ENCODE measurements at places on chromosomes 3 and 15. TPM values are rescaled to one million over a fixed set of nuclear protein-coding genes. Genes with fewer than 3 reads are reported as not detected.

DNA sequence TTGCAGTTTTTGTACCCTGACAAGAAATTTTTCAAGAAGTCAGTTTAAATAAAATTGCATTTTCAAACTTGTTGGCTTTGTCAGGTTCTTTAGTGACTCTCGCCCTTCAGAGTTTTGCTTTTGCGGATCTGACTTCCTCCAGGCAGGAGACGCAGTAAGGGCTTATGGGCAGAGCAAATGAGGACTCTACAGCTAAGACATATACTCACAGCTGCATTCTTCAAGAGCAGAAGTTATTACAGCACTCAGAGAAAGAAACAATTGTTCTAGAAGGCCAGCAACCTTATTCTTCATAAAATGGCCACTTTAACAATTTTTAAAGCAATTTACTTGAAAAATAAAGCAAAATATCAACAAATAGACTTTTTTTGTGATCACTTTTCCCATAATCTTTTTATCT is 438.8 kb upstream of the THRB start:
- H3K27me3 ChIP-seq = no peaks in the 10 kb centered on the region
- H3K4me1 ChIP-seq = no peaks in the 10 kb centered on the region
- no peak for DNase-seq
- H3K27ac ChIP-seq = no peak overlapping the region
- H3K36me3 ChIP-seq = no peaks in the 10 kb centered on the region

DNA sequence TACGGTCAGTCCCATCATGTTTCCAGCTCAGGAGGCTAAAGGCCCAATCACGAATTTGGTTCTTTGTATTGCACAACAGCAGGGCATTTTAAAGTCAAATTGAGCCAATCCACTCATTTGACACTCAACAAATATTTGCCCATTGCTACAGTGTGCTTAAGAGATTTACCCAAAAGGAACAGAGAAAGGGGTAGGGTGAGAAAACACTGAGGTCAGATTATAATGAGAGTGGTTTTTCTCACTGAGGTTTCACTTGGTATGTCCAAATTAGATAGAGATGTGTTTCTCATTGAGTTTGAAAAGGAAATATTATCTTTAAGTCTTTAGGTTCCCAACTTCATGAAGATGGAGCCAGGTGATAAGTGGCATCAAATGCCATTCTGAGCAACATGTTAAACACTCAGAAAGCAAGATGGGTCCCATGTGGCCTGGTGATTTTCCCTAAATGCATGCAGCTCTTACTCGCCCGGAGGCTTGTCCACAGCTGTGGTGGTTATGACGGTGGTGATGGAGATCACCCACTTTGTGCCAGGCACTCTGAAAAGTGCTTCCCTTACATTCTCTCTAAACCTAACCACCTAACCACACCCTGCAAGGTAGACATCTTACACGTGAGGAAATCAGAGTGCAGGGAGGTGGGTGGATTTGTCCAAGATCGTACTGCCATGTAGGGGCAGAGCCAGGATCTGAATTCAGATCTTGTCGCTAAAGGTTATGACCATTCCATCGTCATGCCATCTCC is 31.2 kb upstream of the USP3 start:
- no peak overlapping the region for H3K4me3 ChIP-seq
- H3K4me1 ChIP-seq = peaks cover 58% of the 10 kb centered on the region
- H3K27ac ChIP-seq = peak overlapping the region; percentile 94
- no peaks in the 10 kb centered on the region for H3K36me3 ChIP-seq

- peak overlapping the region; percentile 39 for H3K4me3 ChIP-seq
- no peaks in the 10 kb centered on the region for H3K27me3 ChIP-seq
- H3K4me1 ChIP-seq = peaks cover 28% of the 10 kb centered on the region
- peaks cover 7% of the 10 kb centered on the region for H3K36me3 ChIP-seq
These were observed 68.7 kb upstream of the BLM start for GRCh38 chr15:90648137-90649070.

DNA sequence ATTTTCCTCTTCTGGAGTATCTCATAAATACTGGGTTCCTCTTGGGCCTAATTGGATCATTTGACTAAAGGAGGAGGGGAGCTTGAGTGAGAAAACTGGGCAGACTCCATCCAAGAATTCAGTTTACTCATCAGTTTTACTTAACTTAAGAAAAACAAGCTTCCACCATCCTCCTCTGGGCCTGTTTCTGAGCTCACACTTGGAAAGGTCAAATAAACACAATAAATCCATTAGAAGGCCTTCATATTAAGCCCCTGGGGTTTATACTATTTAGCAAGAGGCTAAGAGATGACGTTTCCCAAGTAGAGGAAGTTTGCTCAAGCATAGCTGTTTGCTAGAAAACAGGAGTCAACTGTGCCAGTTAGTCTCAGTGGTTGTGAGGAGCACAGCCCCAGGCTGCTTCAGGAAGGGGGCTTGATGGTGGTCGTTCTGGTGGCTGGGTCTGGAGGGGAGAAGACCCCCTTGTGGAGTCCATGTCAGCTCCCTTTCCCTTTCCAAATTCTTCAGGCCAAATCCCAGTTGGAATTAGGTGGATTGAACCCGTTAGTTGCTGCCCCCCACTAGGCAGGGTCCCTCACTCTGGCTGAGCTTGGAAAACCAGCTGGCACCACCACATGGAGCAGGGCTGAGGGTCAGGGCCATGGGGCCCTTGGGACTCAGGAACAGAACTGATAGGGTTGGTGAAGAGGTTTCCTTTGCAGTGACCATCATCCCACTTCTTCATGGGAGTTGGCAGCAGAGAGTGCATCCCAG is 64.8 kb downstream of the SPSB4 start:
- H3K36me3 ChIP-seq = no peaks in the 10 kb centered on the region
- no peak overlapping the region for H3K4me3 ChIP-seq
- DNase-seq = no peak
- H3K27ac ChIP-seq = no peak overlapping the region
- H3K4me1 ChIP-seq = no peaks in the 10 kb centered on the region

- H3K36me3 ChIP-seq = no peaks in the 10 kb centered on the region
- H3K4me1 ChIP-seq = no peaks in the 10 kb centered on the region
- DNase-seq = no peak
- no peak overlapping the region for H3K4me3 ChIP-seq
- peaks cover 20% of the 10 kb centered on the region for H3K27me3 ChIP-seq
These were observed 170.9 kb upstream of the NR2E3 start for GRCh38 chr15:71639471-71639870.

GRCh38 chr3:121152573-121152972 is 244.6 kb downstream of the STXBP5L start:
- no peak overlapping the region for H3K27ac ChIP-seq
- H3K27me3 ChIP-seq = no peaks in the 10 kb centered on the region
- no peaks in the 10 kb centered on the region for H3K4me1 ChIP-seq

DNA sequence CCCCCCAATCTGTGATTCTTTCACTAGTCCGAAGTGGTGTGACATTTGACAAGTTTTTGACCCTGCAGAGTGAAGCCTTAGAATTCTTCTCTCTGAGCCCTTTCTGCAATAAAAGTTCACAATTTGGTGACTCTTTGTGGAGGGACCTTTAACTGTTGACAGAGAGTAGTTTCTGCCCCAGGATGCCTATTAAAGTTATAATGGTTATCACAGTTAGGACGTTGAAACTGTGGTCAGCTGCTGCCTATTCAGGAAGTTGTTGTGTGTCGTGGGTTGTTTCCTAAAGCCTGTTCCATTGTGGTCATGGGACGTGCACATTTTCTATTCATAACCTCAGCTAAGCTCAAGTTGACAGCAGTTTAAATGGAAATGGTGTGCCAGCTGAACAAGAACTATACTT is 274.5 kb downstream of the NEK10 start:
- H3K27ac ChIP-seq = no peak overlapping the region
- peaks cover 2% of the 10 kb centered on the region for H3K27me3 ChIP-seq
- H3K4me1 ChIP-seq = no peaks in the 10 kb centered on the region
- H3K4me3 ChIP-seq = no peak overlapping the region

DNA sequence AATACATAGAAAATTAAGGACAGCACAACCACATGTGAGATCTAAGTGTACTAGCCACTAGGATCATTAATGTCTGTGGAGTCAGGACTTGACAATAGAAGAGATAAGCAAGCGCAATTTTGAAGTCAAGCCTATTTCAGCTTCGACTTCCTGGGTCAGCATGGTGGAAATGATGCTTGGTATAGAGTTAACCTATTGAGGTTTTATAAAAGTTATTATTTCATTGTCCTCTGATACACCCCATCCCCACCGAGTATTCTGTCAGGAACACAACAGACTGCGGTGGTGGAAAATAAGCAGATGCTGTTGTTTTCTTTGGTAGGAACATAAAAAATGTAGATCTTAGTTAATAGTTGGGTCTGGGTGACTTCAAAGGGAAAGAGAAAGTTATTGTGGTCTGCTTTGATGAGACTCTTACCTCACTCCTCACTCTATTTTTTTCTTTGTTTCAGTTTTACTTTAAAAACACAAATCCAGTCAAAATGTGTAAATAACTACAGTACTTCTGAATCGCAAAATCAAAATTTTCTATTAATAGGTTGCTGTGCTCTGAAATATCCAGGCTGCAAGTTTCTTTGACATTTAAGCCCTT is 82.1 kb downstream of the IL5RA start:
- no peak overlapping the region for H3K27ac ChIP-seq
- H3K27me3 ChIP-seq = peaks cover 2% of the 10 kb centered on the region
- peaks cover 1% of the 10 kb centered on the region for H3K36me3 ChIP-seq
- no peak overlapping the region for H3K4me3 ChIP-seq
- peaks cover 13% of the 10 kb centered on the region for H3K4me1 ChIP-seq
- no peak for DNase-seq

- DNase-seq = no peak
- H3K36me3 ChIP-seq = no peaks in the 10 kb centered on the region
- peaks cover 10% of the 10 kb centered on the region for H3K27me3 ChIP-seq
- H3K4me3 ChIP-seq = no peak overlapping the region
These were observed 8.6 kb downstream of the AQP9 start for GRCh38 chr15:58146749-58147148.

- H3K4me3 ChIP-seq = peak overlapping the region; percentile 96
- DNase-seq = peak; percentile 85
- H3K27me3 ChIP-seq = no peaks in the 10 kb centered on the region
- peaks cover 88% of the 10 kb centered on the region for H3K4me1 ChIP-seq
- peaks cover 57% of the 10 kb centered on the region for H3K36me3 ChIP-seq
- peak overlapping the region; percentile 98 for H3K27ac ChIP-seq
These were observed 8.1 kb downstream of the B2M start for GRCh38 chr15:44719293-44719999.

DNA sequence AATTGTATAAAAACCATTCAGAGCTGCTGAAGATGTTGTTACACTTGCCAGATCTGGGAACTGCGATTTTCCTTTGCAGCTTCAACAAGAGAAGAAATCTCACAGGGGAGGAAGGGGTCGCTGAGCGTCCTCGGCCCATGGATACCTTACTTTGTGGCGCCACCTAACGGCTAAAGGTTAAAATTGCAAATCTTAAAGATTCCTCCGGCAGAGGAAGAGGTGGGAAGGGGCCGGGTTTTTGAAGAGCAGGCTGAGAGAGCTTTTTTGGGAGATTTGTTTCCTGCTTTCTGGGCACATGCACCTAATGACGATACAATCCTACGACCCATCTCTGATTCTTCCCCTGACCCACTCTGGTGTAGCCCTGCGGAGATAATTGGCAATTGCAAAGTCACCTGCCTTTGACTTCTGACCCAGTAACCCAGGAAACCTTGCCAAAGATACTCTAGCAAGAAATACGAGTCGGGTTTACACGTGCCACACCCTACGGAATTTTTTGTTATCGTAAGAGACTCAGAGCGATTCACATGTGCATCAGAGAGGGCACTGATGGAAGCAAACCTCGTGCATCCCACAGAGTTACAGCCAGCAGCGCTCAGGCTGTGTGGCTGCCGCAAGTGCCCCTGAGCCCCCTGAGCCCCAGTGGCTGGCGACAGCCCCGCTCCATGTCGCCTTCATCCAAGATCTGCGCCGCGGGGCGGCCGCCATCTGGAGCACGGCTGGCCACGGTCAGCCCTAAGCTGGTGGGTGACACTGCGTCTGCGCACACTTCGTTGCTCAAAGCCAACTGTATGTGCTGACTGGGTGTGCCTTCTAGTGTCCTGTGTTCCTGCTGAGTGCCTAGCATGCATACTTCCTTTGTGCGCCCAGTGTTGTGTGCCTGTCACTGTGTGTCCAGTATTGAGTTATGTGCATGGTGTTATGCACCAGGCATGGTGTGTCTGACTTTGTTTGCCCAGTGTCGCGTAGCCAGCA is 55.2 kb upstream of the CHRNA7 start:
- peak; percentile 57 for DNase-seq
- H3K27ac ChIP-seq = no peak overlapping the region
- no peaks in the 10 kb centered on the region for H3K36me3 ChIP-seq
- peak overlapping the region; percentile 14 for H3K4me3 ChIP-seq
- peaks cover 27% of the 10 kb centered on the region for H3K27me3 ChIP-seq
- H3K4me1 ChIP-seq = peaks cover 9% of the 10 kb centered on the region

DNA sequence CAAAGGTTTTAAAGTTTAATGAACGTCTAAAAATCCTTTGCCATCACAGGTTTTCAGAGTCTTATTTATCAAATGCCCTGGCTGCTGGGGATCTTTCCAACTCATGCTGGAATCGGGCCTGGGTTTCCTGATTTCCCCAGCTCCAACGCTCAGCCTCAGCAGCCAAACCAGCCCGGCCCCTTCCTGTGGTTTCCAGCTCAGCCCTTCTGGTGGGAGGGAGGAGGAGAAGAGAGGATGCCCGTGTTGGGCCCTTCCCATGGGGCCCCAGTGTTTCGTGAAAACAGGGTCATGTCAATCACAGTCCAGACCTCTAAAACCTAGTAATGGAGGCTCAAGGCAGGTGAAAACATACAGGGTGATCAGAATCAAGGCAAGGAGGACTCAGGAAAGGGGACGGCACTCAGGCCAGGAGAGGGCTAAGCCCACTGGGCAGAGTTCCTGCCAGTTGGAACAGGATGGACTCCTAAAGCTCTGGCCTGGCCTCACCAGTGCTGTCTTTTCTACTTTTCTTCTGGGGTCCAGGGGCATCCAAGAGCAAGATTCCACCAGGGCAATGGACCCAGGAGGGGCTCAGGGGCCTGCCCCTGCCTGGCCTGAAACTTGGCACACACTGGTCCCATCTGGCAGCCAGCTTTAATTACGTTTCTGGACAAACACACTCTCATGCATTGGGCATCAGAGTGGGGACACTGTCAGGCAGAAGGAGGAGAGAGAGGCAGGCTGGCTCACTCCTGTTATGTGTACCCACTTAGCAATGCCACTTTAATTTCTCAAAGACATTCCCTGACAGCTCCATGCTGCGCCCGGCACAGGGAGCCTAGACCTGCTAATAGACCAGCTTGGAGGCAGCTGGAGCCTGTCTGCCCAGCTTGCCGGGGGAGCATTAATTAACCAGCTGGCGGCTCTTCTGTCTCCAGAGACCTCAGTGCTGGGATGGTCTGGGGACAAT is 194.6 kb downstream of the FAM43A start:
- H3K27me3 ChIP-seq = peaks cover 6% of the 10 kb centered on the region
- H3K4me1 ChIP-seq = peaks cover 10% of the 10 kb centered on the region
- DNase-seq = peak; percentile 32
- H3K36me3 ChIP-seq = no peaks in the 10 kb centered on the region
- no peak overlapping the region for H3K27ac ChIP-seq

DNA sequence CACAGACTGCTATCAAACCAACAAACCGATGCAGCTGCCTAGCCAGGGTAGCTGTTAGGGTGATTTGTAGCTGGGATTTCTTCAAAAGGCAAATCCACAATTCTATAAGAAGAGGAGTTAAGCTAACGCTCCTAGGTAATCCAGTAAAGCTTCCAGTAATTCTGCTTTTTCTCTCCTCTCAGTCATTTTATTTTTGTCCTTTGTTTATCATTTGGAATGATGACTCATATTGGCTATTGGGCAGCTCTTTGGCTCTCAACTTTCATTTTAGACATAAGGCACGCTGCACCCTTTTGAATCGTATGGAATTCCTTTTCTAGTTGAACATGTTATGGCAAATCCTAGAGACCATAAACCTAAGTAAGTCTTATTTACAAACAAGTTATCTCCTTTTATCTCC is 53.2 kb upstream of the PPARG start:
- no peak overlapping the region for H3K4me3 ChIP-seq
- no peak overlapping the region for H3K27ac ChIP-seq
- H3K27me3 ChIP-seq = peaks cover 24% of the 10 kb centered on the region
- H3K36me3 ChIP-seq = no peaks in the 10 kb centered on the region

The GPR171 gene
- 111 TPM for total RNA-seq

The CDHR4 gene
- total RNA-seq = 0.32 TPM

The NR2E3 gene
- total RNA-seq = not detected

The GUCA1C gene
- not detected for total RNA-seq

The C3orf85 gene
- total RNA-seq = not detected

The LTF gene
- not detected for total RNA-seq

Data from activated CD4-positive, alpha-beta T cell treated with anti-CD3 and anti-CD28 coated beads for 36 hours (primary cell).